ENCODE measurements at places on chromosomes 7 and 10. TPM values are rescaled to one million over a fixed set of nuclear protein-coding genes. Genes with fewer than 3 reads are reported as not detected.
A peak's percentile ranks its signal among the peaks of the same experiment; 100 is the strongest.

DNA sequence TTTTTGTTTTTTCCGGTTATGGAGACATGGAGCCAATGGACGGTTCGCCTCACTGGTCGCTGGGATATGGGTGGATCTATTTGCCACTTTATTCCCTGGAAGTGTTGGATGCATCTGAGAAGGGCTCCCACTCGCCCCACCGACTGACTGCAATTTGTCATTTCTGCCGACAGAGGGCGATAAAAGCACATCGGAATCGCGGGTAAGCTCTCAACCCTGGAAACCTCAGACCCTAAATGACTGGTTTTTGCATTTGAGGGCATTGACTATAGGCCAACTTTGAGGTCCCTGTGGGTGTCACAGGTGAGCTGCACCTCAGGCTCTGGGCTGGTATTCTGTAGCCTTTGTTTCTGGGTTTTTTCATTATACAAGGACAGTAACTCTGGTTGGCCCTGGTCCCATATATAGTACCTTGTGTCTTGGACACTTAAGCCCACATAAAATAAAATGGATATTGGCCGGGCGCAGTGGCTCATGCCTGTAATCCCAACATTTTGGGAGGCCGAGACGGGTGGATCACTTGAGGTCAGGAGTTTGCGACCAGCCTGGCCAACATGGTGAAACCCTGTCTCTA, 11.9 kb upstream of the OPALIN start:
- H3K27me3 ChIP-seq = no peaks in the 10 kb centered on the region
- H3K27ac ChIP-seq = no peak overlapping the region
- DNase-seq = peak; percentile 33
- no peaks in the 10 kb centered on the region for H3K4me1 ChIP-seq
- H3K36me3 ChIP-seq = no peaks in the 10 kb centered on the region

The FAM241B gene
- 1.5 TPM for total RNA-seq

DNA sequence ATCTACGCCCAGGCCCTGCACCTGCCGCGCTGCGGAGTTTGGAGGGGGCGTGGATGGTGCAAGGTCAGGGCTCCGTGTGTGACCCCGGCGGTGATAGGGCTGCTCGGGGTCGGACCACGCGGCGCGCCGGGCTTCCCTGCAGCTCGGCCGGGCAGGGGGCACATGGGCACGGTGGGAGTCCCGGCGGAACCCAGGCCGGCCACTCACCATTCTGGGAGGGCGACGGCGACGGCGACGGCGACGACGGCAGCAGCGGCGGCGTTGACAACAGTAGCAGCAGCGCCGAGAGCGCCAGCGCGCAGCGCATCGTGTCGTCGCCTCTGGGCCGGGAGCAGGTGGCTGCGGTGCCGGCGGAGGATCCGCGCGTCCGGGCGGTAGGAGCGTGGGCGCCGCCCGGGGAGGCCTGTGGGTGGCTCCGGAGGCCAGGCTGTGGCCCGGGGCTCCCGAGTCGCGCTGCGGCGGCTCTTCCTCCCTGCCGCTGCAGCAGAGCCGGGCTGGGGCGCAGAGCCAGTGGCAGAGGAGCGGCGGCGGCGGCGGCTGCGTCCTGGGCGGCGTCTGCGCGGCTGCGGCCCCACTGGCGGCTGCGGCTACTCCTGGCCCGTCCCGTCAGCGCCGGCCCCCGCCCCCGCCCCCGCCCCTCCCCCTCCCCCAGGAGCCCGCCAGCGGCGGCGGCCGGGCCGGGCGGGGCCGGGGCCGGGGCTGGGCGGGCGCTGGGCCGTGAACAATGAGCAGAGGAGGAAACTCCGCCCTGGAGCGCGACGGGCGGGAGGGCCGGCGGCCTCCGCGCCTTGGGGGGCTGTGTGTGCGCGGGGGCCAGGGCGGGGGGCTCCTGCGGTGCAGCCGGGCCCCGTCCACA, at the start of gene PODXL:
Gene PODXL, minus strand, starts transcription at position 576 of the 856 bp plus-strand sequence. Its CDS starts 269 bp downstream, at position 307.
- no peaks in the 10 kb centered on the region for H3K27me3 ChIP-seq
- peak within 1 kb of the TSS; percentile 33 for H3K27ac ChIP-seq
- H3K36me3 ChIP-seq = no peaks in the 10 kb centered on the region
- no peaks in the 10 kb centered on the region for H3K4me1 ChIP-seq
- peak; percentile 82 for DNase-seq
- peak within 1 kb of the TSS; percentile 61 for H3K4me3 ChIP-seq

The KIAA1549 gene
- total RNA-seq = 0.74 TPM

The ODAD2 gene
- total RNA-seq = not detected

DNA sequence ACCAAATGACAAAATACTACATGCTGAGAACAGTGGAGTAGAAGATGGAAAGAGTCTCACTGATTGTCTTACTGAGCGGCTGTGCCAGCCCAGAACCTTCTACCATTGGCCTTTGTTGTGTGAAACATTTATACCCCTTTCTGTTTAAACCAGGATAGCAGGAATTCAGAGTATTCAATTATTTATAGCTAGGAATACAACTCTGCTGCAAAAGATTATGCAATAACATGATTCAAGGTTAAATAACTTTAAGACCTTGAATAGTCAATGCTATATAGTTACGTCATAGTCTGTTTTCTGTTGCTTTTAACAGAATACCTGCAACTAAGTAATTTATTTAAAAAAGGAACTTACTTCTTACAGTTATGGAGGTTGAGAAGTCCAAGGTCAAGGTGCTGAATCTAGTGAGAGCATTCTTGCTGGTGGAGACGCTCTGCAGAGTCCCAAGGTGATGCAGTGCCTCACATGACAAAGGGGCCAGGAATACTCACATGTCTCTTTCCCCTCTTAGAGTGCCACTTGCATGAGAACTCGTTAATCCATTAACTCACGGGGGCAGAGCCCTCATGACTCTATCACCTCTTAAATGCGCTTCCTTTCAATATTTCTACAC, 371.8 kb downstream of the MDFIC start:
- H3K36me3 ChIP-seq = no peaks in the 10 kb centered on the region
- DNase-seq = no peak
- no peak overlapping the region for H3K4me3 ChIP-seq
- no peak overlapping the region for H3K27ac ChIP-seq

GRCh38 chr7:131014906-131015656, 281.1 kb upstream of the KLF14 start:
- no peak overlapping the region for H3K27ac ChIP-seq
- no peak overlapping the region for H3K4me3 ChIP-seq
- DNase-seq = no peak
- no peaks in the 10 kb centered on the region for H3K27me3 ChIP-seq

- no peak for DNase-seq
- H3K27ac ChIP-seq = no peak overlapping the region
- no peak overlapping the region for H3K4me3 ChIP-seq
Observed at GRCh38 chr7:92621026-92621540, 30.9 kb upstream of the FAM133B start.

The ZNF736 gene
- total RNA-seq = 4.0 TPM

The LZTS2 gene
- 14.3 TPM for total RNA-seq

The DTX2 gene
- total RNA-seq = 16.8 TPM

DNA sequence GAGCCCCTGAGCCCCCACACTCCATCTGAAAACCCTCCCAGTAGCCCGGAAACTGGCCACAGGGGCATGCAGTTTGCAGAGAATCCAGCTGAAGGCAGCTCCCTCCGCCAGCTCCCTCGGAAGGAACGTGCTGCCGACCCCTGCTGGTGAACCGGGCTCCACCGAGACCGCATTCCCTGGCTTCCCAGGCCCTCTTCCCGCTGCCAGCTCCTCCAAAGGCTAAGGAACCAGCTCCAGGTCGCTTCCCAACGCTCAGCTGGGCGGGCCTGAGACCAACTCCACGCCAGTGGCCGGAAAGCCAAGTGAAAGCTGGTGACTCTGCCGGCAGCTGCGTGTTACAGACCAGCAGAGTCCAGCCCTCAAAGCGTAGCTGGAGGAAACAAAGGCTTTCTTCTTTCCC, 35.8 kb downstream of the GPER1 start:
- no peaks in the 10 kb centered on the region for H3K27me3 ChIP-seq
- H3K27ac ChIP-seq = peak overlapping the region; percentile 3
- DNase-seq = peak; percentile 82

The TUBAL3 gene
- total RNA-seq = not detected

The GPR85 gene
- total RNA-seq = 0.54 TPM

GRCh38 chr7:155324918-155325235, 27.2 kb downstream of the INSIG1 start:
- no peaks in the 10 kb centered on the region for H3K27me3 ChIP-seq
- H3K4me3 ChIP-seq = no peak overlapping the region
- no peak for DNase-seq
- H3K4me1 ChIP-seq = no peaks in the 10 kb centered on the region
- H3K27ac ChIP-seq = no peak overlapping the region
- no peaks in the 10 kb centered on the region for H3K36me3 ChIP-seq

GRCh38 chr7:124411796-124412195, 353.8 kb downstream of the GPR37 start:
- no peaks in the 10 kb centered on the region for H3K27me3 ChIP-seq
- no peak for DNase-seq
- no peak overlapping the region for H3K4me3 ChIP-seq
- no peaks in the 10 kb centered on the region for H3K4me1 ChIP-seq
- no peaks in the 10 kb centered on the region for H3K36me3 ChIP-seq

GRCh38 chr7:22781230-22781711, 41.4 kb downstream of the TOMM7 start:
- H3K4me1 ChIP-seq = peaks cover under 1% of the 10 kb centered on the region
- no peak overlapping the region for H3K27ac ChIP-seq
- DNase-seq = no peak
- H3K36me3 ChIP-seq = no peaks in the 10 kb centered on the region
